ENCODE measurements at places on chromosomes 12 and 14.

DNA sequence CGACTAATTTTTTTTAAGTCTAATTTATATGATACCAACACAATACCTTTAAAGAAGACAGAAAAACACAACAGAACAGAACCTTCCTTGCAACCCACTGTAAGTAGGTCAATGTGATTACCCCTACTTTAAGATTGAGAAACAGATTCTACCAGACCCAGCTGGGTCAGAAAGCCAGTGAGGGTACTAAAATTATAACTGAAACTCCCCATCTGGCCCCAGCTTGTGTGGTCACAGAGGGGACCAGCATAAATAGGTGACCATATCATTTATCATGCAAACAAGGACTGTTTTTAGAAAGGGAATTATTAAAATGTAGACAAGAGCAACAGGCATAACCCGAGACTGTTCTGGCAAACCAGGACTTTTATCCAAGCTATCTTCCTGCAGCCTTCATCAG is 30.1 kb upstream of the FRMD6 start:
- no peak for DNase-seq

- DNase-seq: no peak
These were observed 254.4 kb downstream of the FOXN3 start for GRCh38 chr14:89162586-89162985.

- no peak for DNase-seq
These were observed 40.3 kb downstream of the SOCS2 start for GRCh38 chr12:93612776-93613175.

- no peak for DNase-seq
These were observed 11.8 kb downstream of the BAG5 start for GRCh38 chr14:103550451-103551337.

DNA sequence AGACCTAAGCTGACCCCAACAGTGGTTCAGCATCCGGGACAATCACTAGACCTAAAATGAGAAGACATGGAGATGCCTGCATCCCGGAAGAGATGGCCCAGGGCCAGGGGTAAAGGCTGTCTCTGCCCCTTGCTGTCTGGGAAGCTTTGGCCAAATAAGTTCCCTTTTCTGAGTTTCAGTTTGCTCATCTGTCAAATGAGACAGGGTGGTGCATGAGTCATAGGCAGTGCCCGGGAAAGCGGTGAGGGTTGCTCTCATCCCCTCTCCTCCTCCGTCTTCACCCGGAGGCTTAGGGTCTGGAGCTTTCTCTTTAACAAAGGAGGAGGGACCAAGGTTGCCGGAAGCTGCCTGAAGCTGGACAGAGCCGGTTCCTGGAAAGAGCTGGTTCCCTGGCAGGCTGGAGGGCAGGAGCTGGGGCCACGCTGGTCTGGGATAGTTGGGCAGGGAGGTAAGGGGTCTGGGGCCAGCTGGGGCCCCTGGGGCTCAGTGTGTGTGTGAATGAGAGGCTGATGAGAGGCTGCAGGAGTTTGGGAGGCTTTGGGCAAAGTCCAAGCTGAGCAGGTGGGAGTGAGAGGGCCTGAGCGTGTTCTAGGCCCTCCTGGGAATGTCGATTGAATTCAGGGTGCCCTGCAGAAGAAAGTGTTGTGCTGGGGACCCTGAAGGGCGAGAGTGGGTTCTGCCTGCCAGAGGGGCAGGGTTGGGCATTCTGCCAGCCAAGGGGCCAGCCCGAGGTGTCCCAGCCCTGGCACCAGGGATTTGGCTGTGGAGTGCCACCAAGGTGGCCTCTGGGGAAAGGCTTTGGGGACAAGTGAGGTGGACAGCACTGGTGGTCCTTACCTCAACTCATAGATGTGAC is at the start of gene SDSL:
Gene SDSL (plus strand): TSS at position 351 of the 856 bp plus-strand sequence. CDS start 5,603 bp downstream, outside the sequence.
- DNase-seq: no peak

GRCh38 chr12:67155863-67156262 is 113.3 kb upstream of the CAND1 start:
- DNase-seq: no peak

GRCh38 chr12:72464471-72464870 is 192.3 kb downstream of the TRHDE start:
- no peak for DNase-seq

GRCh38 chr12:82593143-82593542 is 93.6 kb upstream of the TMTC2 start:
- no peak for DNase-seq

DNA sequence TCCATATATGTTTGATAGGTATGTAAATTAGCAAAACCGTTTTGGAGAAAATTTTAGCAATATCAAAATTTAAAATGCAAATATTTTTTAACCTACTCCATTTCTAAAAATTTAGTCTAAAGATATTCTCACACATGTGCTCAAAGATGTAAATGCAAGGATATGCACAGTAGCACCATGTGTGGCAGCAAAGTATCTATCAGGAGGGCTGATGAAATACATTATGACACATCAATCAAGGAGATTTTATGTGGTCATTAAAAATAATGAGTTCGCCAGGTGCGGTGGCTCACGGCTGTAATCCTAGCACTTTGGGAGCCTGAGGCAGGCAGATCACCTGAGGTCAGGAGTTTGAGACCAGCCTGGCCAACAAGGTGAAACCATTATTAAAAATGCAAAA is 8.0 kb upstream of the C1R start:
- DNase-seq: no peak

- DNase-seq: peak; percentile 35
These were observed at the start of gene B4GALNT3 for GRCh38 chr12:459430-460258. Gene B4GALNT3, plus strand, starts transcription at chr12:459939. Its CDS starts 438 bp downstream, at chr12:460377.

DNA sequence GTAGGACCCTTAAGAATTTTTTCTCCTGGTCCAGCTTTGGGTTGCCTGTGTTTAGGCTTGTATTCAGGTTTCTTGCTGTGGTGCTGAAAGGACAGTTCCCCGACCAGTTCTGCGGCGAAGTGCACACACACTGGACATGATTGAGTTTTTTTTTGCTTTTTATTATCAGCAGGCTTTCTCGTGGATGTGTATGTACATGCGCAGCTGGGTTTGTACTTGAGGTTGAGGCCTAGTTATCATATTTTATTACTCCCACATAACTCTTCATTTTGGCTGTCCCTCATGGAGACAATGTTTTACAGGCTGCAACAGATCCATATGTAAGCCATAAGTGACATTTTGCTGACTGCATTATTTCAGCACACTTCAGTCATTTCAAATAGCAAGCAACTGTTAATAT is 2.5 kb downstream of the SCN8A start:
- peak; percentile 43 for DNase-seq

DNA sequence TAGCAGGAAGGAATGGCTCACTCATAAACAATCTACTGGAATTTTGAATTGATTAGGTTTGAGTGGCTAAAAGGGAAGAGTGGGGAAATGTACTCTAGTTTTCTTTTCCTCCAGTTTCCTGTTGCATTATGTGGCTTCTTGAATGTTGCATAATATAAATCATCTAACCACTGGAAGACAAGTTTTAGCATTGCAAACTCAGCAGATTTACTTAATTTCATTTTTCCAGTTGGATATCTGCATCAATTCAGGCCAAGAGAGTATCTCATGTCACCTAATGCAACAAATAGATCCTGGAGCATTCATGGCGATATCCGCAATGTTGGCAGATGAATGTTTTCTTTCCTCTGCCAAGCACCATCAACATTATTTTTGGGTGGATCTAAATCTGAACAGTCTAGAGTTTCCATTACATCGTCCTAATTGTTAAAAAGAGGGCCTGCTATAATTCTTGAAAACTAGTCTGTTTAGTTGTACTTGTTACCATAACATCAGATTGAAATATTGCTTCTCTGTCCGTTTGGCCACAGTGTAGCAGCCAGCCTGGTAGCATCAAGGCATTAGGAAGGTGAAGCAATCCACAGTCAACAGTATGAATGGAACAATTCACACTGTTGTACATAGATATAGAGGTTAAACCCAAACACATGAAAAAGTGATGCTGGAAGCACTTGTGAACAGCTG is 544.2 kb downstream of the ETNK1 start:
- DNase-seq: no peak

DNA sequence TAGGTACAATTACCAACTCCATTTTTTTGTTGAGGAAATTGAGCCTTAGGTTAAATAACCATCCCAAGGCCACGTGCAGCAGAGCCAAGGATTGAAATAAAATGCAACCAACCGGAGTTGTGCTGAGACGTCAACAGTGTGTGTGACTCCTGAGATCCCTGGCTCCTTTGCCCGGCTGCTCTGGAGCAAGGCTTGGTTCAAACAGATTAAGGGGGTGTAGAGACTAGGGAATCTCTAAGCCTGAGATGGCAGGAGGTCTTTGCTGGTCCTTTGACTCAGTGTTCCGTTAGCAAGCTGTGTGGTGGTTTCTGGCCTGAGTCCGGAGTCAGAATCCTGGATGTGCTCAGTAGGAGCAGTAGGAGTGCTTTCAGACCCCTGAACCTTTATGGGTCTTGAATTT is 1.4 kb upstream of the SLC8A3 start:
- DNase-seq: no peak

- DNase-seq: no peak
These were observed 155.2 kb downstream of the TGFB3 start for GRCh38 chr14:75826599-75826998.

GRCh38 chr12:43362910-43363694 is 188.9 kb downstream of the ADAMTS20 start:
- no peak for DNase-seq

GRCh38 chr14:49778421-49778820 is 10.5 kb downstream of the KLHDC2 start:
- DNase-seq: no peak

DNA sequence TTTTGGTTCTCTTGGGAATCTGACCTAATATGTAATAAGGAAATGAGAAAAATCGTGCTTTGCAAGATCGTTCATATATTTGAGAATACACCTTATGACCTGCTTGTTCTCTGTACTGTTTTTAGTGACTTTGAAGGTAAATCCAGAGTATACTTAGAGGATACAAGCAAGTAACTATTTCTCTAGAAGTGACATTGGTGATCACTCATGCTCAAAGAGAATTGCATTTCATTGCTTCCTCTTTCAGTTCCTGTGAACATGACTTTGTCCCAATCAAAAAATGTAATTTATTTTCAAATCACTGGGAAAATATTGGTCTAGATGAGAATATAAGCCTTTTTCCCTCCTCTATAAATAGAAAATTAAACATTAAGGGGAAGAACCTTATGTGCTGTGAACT is 2.7 kb downstream of the KTN1 start:
- no peak for DNase-seq

DNA sequence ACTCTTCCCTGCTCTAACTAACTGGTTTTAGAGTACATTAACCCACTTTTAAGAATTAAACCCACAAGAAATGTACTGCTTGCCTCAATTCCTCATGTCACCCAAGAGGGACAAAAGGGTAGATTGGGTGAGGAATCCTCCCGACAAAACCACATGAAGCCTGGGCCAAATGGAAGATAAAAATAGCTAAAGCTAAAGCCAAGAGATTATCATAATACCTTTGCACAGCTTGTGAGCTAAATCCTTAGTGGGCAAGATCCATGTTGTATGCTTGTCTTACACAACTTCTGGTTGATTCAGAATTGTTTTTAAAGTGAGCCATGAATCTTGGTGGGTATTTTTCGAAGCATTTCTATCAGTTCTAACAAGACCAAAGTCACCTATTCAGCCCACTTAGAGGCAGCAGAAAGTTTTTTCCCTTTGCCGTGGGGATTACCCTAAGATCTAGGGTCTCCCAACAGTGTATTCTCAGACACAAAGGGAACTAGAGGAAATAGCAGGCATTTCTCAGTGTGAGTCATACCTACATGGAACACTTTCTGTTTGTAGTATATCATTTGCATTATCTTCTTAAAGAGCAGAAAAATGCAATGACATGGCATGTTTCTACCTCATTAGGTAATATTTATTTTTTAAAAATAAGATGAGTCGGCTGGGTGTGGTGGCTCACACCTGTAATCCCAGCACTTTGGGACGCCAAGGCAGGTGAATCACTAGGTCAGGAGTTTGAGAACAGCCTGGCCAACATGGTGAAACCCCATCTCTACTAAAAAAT is 616.6 kb downstream of the KCNH5 start:
- DNase-seq: no peak

- DNase-seq: no peak
These were observed 139.4 kb upstream of the KRR1 start for GRCh38 chr12:75650595-75651341.

GRCh38 chr12:108896336-108896735 is 16.4 kb downstream of the DAO start:
- no peak for DNase-seq

DNA sequence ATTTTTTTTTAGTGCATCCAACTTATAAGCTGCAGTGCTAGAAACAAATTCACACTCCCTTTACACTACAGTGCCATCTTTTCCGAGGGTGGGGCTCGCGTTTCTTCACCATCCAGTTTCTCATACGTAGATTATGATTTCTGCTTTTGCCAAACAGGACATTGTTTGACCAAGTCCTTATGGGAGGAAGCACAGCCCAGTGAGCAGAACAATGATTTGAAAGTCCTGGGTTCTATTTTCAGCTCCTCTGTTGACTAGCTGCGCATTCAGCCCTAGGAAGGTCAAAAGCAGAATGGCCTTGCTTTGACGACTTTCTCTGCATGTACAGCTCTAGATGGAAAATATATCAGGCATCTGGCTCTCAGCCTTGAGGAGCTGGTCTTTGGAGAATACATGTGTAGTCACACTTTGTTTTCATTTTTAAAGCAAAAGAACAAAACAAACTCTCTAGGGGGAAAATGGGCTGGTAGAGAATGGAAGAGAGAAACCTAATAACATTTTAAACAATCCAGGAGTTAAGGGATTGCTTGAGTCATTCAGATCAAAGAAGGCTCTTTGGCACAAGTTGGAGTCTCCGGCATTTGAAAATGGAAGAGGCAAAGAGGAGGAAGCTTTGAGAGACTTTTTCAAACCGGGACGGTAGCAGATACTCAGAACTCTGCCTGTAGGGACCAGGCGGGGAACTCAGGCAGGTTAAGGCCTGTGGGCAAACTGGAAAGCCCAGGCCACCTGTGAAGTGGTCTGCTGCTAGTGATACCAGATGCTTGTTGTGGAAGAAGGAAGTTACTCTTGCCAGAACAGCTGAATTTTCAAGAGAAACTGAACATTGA is 257.3 kb upstream of the PLEKHG7 start:
- DNase-seq: no peak

DNA sequence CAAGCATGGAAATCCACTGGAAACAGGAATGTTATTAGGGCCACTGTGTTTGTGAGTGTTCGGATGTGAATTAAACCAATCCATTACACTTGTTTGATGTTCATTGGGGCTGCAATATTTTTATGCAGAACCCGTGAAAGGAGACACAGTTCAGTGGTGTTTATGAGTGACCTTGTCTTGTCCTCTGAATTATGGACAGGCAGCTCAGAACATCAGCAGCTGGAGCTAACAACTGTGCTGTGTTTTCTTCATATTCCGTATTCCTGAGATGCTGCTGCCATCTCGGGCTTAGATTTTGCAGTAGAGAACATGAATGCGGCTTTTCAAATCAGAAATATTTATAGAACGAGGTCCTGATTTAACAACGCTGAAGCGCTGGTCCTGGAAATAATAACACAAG is 20.3 kb upstream of the CACNA1C start:
- no peak for DNase-seq
